Stimulated activated effector memory CD8-positive, alpha-beta T cell treated with anti-CD3 and anti-CD28 coated beads, Interleukin-12 subunit alpha, Interleukin-12 subunit beta, amount 100 ng/mL, for 72 hours (primary cell): ENCODE measurements at places on chromosomes 5 and 9.

DNA sequence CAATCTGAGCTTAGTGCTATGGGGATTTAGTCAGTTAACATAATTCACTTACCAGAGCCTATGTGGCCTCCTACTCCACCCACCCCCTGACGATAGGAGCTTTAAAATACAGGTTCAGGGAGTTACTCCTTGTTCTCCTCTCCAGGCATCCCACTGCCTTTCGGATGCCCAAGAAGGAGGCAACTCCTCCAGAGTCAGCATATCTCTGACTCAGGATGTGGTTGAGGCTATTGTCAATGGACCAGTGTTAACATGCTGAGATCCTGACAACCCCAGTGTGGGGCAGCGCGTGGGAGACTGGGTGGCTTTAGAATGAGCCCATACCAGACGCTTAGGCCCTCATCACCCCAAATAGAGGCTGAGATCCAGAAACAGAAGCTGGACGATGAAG, 27.4 kb downstream of the BICD2 start:
- DNase-seq, result no peak

- no peak for DNase-seq
These were observed 97.7 kb downstream of the SLC1A3 start for GRCh38 chr5:36704131-36704530.

DNA sequence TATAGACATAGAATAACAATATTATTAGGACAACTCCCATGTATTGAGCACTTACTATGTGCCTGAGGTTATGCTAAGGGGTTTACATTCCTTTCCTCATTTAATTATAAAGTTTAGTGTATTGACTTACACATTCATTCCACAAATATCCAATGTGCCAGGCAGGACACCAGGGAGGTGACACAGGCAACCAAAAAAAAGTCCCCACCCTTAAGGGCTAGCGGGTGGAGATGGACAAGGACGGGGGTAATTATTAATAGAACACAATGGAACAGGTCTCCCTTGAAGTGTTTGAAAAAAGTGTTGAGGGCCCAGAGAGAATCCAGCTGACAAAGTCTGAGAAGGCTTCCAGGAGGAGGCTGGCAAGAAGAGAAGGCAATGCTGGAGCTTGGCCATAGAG, 5.7 kb downstream of the TBC1D2 start:
- no peak for DNase-seq

DNA sequence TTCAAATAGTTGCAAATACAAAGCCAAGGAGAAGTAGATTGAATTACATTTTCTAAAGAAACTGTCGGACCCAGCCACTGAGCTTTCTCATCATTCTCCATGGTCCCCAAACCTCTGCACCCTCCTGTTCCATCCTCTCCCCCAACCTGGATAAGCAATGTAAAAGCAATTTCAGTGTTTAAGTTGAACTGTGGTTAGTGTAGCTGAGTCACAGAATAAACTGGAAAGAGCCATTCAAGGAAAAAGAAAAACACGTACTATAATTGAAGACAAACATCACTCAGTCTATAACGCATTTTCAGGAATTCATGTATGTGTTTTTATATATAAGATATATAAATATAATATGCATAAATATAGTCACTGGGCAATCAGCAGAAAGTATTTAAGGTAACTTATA, 54.1 kb upstream of the TMEM161B start:
- DNase-seq, result no peak
